ENCODE measurements at places on chromosomes 3 and 15.

DNA sequence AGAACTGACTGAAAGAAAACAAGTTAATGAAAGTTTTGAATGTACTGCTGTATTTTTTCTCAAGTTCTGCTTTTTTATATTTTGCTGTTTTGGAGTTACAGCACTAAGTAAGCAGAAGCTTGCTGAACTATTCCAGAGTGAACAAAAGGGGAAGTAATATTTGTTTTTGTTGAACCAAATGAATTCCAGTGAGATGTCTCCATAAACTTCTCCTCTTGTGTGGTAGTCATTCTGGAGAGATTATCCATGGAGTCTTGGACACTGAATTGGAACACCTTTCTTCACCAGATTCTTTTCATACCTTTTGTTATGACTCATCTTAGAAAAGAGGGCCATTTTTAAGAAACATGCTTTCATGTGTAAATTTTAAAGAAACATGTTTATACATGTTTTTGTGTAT, 8.8 kb downstream of the ANKUB1 start:
- DNase-seq, result no peak

GRCh38 chr3:101903451-101903871, 54.1 kb downstream of the NFKBIZ start:
- no peak for DNase-seq

GRCh38 chr3:141828890-141829289, 47.6 kb upstream of the ATP1B3 start:
- no peak for DNase-seq

DNA sequence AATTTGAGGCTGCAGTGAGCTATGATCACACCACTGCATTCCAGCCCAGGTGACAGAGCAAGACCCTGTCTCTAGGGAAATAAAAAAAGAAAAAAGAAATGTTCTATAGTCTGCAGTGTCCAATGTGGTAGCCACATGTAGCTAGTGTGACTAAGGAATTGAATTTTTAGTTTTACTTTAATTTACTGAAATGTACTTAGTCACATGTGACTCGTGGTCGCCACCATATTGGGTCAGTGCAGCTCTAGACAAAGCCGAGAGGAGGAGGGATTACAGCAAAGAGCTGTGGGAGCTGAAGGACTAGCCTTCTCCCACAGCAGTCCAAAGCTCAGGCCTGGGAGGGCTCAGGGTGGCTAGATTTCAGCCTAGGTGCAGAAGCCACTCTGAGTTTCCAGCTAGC, 65.9 kb upstream of the NTRK3 start:
- DNase-seq, result no peak

- no peak for DNase-seq
Observed at GRCh38 chr15:67606742-67607141, 64.2 kb downstream of the MAP2K5 start.

DNA sequence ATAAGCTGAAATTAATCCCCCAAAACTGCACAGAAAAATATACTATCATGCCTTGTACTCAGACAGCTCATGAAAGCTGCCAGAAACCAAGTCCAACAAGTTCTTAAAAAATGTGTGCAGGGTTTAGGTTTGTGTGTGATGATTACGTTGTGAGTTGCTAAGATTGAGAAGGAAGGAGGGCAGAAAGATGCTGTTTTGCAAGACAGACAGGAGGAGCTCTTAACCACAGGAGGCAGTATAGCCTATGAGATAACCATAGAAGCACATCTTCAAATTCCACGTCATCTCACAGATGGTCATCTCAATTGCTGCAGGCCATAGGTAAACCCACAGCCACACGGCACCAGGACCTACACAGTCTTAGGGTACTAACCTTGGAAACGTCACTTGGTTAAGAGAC, 191.9 kb downstream of the STT3B start:
- no peak for DNase-seq

DNA sequence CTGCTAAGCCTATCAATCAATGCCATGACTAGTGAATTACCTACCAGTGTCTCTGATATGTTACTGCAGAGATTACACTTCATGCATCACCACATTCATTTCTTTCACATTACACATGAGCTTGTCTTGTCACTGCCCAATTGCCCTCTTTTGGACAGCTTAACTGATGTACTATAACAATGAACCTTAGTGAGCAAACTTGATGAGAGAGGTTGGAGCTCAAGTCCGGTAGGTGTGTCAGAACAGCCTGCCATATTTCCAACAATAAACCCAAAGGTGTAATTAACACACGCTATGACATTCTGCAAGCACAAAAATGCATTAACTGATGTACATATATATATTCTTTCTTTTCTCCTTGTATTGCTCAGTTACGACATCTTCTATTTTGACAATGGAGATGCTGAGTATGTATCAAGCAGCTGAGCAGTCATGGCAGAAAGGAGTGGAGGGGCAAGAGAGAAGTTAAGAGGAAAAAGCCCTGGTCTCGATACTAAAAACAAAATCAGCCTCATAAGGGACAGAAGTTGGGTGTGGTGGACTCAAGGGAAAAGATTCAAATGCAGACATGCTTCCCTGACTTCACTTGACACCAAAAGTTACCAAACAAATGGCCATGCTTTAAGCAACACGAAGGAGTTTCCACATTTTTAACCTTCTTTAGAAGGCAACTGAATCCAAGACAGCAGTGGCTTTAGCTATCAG, 538.2 kb downstream of the FOXP1 start:
- no peak for DNase-seq

GRCh38 chr3:193771653-193772421, 178.8 kb downstream of the OPA1 start:
- no peak for DNase-seq

- no peak for DNase-seq
Observed at GRCh38 chr3:194957743-194958240, 272.1 kb downstream of the FAM43A start.

GRCh38 chr3:129384594-129385323, 43.7 kb downstream of the EFCAB12 start:
- no peak for DNase-seq

Measured in left renal cortex interstitium (tissue), 4 donors.